RCC 7860 (cell line): ENCODE measurements at places on chromosomes 6 and 20.

- DNase-seq = no peak
Observed at GRCh38 chr6:37551867-37552266, 52.2 kb upstream of the CCDC167 start.

DNA sequence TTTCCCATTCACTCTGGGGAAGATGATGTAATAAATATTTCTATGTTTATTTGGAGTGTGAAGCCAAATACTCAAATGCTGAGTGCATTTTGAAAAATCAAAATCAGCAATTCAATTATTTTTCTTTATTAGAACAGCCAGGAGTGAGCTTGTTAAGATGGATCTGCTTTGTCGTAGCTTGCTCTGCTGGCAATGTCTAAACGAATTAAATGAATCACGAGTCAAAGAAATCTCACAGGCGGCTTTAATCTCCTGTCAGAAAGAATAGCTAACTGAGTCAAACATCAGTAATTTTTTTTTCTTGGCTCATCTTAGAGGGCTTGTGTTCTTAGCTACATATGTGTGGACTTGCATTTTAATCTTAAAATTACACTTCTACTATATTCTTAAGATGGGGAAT is 100.2 kb upstream of the HMGN3 start:
- DNase-seq = no peak

- DNase-seq = no peak
Observed at GRCh38 chr6:110041830-110042229, 63.7 kb downstream of the GPR6 start.

DNA sequence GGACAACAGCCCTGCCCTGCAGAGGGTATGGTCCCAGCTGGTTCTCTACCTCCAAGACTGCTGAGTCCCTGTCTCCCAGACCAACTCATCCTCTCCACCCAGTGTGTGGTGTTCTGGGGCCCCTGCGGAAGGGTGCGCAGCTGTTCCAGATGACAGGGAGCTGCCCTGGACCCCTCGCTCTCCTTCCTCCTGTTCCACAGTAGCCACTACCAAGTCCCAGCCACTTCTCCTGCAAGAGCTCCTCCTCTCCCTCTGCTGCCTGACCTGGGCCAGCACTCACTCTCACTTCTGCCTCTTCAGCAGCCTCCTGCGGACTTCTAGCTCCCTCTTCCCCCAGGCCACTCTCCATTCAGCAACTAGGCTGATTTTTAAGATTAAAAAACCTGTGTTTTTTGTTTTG is 40.1 kb upstream of the TMEM181 start:
- DNase-seq = no peak

DNA sequence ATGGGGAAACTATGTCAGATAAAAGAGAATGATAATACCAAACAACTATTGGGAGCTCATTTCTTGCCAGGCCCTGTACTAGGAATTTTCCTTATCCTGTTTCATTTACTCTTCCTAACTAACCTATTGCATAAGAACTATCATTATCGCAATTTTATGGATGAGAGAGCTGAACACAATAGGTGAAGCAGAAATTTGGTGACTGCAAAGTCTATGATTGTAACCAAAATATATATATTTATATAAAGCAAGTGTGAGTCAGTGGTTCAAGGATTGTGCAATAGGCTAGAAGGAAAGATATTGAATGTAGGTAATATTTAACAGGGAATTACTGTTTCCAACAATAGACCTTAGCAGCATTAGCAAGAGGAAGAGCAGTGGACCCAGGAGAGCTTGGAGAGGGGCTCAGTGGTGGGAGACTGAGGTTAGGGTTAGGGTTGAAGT is 181.1 kb upstream of the TENT5A start:
- peak; percentile 63 for DNase-seq

GRCh38 chr6:84016029-84016428 is 17.5 kb upstream of the MRAP2 start:
- DNase-seq = no peak
